ENCODE measurements at places on chromosomes 11 and 22. TPM values are rescaled to one million over a fixed set of nuclear protein-coding genes. Genes with fewer than 3 reads are reported as not detected.

Gene SYCE3
- total RNA-seq: not detected

Gene INSC
- total RNA-seq: not detected

GRCh38 chr22:25383278-25383820 lies 163.9 kb downstream of the CRYBB2 start:
- H3K4me1 ChIP-seq: peaks cover 13% of the 10 kb centered on the region
- DNase-seq: no peak
- H3K36me3 ChIP-seq: peaks cover 4% of the 10 kb centered on the region
- H3K27ac ChIP-seq: no peak overlapping the region
- no peak overlapping the region for H3K4me3 ChIP-seq

DNA sequence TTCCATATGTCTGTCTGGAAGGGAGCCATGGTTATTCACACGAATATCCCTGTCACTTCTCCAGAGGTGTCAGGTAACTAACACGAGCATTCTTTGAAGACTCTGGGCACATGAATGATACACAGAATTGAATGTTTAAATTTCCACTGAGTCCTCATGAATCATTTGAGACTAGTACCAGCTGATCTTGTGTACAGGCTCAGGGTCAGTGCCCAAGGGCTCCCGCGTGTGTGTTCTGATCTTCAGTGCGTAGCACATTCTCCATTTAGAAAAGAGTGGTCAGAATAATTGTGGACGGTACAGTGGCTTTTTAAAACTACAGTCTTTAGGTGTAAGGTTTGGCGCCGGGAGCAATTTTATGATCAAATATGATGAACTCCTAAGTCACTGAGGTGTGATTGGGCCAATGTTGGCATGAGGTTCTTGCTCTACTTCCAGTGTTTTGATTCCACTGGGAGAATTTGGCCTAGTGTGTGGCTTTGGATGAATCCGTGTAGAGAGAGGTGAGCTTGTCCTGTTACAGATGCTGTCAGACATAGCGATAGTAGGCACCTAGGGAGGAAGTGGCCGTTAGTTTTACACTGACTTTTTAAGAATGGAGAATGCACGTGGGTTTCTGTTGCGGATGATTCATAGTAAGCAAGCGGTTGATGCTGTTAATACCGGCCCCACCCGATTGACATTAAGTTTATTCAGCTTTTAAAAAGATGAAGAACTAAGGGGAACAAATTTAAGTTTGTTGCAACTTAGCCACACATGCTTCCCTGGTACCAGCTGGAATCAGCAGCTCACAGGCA lies 22.2 kb downstream of the NUP50 start:
- no peak overlapping the region for H3K27ac ChIP-seq
- no peaks in the 10 kb centered on the region for H3K4me1 ChIP-seq
- DNase-seq: no peak
- no peak overlapping the region for H3K4me3 ChIP-seq
